ENCODE measurements at places on chromosomes 3 and 15.
A peak's percentile ranks its signal among the peaks of the same experiment; 100 is the strongest.

GRCh38 chr3:40585381-40586016 lies 60.7 kb downstream of the ZNF621 start:
- no peak for DNase-seq

- peak; percentile 19 for DNase-seq
These were observed 37.0 kb upstream of the PIK3R4 start for GRCh38 chr3:130783629-130784028.

GRCh38 chr15:29045717-29046116 lies 159.9 kb downstream of the APBA2 start:
- peak; percentile 69 for DNase-seq

DNA sequence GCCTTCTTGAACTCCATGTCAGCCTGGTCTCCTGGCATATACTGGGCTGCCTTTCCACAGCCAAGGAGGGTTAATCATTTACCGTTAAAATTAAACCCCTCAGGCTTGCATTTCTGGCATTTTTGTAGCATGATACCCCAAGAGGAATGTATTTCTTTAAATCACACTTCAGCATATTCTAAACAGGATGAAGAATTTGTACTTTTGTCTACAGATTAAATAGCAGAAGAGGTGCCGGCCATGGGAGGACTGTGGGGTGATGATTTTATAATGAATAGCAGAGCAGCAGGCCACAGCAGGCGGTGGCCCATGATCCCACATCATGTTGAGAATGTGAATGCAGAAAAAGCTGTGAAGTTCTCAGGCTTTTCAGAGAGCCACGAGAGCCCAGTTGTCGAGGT lies 90.2 kb downstream of the ARNT2 start:
- DNase-seq: peak; percentile 87

DNA sequence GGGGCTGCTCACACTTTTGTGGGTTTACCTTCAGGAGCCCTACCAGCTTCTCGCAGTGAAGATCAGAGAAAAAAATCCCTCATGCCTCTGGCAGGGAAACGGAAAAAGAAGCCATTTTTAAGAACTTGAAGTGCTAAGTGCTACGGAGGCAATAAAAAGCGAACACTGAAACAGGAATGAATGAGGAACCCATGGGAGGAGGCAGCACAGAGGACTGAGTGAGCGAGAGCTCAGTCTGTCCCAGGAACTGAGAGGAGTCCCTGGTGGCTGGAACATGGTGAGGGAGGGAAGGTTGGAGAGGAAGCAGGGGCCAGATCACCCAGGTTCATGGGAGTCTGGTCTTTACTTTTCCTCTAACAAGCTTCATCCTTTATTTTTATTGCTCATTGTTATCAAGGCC lies 228.1 kb upstream of the PROK2 start:
- no peak for DNase-seq

GRCh38 chr3:171971919-171972514 lies 67.4 kb upstream of the FNDC3B start:
- DNase-seq: no peak

DNA sequence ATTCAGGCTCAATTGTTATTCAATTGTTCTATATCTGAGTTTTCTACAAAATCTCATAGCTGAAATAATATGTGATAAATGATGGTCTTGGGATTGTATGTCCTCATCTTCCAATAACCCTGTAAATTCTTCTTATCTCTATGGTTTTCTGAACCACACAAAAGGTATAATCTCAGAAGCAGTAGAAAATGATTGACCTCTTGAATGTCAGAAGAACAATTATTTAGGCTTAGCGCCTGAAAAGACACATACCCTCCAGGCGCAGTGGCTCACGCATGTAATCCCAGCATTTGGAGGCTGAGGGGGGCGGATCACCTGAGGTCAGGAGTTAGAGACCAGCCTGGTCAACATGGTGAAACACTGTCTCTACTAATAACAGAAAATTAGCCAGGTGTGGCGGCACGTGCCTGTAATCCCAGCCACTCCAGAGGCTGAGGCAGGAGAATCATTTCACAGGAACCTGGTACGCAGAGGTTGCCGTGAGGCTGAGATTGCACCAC lies 288.0 kb upstream of the TBC1D5 start:
- no peak for DNase-seq

- DNase-seq: no peak
These were observed 101.4 kb upstream of the TRPM1 start for GRCh38 chr15:31202953-31203352.

DNA sequence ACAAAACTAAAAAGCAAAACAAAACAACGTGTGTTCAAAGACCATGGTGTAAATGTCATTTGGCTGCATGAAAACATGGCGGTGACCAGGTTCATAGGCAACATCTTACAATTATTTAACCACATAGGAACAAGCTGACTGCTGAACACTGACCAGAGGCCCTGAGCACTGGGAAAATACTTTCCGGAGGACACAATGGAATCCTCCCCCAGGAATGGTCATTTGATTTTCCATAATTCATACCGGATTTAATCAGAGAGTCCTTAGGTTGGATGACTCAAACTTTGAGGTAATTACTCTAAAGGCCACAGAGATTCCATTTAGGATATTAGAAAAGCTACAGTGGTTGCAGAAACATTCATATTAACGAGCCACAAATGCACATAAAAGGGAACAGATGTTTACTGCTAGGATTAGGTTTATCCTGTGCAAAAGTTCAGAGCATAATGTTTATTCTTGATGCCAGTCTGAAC lies 254.7 kb downstream of the NR1D2 start:
- DNase-seq: peak; percentile 51

DNA sequence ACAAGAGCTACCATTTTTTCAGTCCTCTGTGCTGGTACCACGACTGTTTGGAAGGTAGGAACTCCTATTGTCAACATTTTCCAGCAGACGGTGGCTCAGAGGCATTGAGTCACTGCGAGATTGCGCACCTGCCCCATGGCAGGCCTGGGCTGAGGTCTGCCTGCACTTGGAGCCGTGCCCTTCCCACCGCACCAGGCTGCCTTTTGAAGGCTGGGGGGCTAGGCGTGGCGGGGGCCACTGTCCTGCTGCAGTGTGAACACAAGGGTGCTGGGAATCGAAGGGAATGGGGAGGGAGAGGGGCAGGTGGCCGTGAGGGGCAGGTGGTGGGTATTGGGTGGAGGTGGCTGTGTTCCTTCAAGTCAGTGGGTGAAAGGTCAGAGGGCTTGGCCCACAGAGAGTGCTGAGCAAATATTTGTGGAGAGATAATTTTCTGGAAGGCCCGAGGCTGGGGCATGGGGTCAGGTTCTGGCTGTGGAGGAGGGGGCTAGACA lies 16.3 kb downstream of the SNX33 start:
- no peak for DNase-seq

DNA sequence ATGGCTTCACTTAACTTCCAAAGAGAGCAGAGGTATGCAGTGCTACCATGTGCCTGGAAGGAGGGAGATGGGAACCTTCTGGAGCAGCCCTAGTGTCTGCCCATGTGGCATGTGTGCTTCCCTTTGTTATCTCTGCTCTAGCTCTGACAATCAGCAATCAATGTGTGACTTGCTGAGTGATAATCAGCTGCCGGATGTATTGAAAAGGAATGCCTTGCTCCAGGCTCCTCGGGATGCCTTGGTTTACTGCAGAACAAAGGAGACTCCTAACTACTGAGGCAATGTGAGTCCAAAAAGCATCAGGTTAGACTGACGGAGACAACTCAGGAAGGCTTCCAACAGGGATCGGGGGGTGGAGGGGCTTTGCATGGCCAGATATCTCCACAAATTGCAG lies 36.0 kb upstream of the CORO2B start:
- no peak for DNase-seq
